Mammary epithelial cell (primary cell): ENCODE measurements at places on chromosomes 7 and 10. TPM values are rescaled to one million over a fixed set of nuclear protein-coding genes. Genes with fewer than 3 reads are reported as not detected.

The NUP42 gene
- total RNA-seq: 26.6 and 29.0 TPM in 2 replicates

The CYP51A1 gene
- 150 and 213 TPM in 2 replicates for total RNA-seq

The FMC1 gene
- total RNA-seq: 6.2 TPM

The SEC61A2 gene
- total RNA-seq: 10.7 TPM

The CFAP43 gene
- not detected in 2 replicates for total RNA-seq

The VWA2 gene
- 2.5 TPM for total RNA-seq

The AGBL3 gene
- 0.61 and 0.99 TPM in 2 replicates for total RNA-seq

The STRA8 gene
- total RNA-seq: not detected

The RSPH10B gene
- total RNA-seq: not detected

The ADAM8 gene
- total RNA-seq: 0.33 TPM

The ZNF777 gene
- 9.2 TPM for total RNA-seq

The ATAD1 gene
- total RNA-seq: 57.5 and 79.7 TPM in 2 replicates

The UCN3 gene
- total RNA-seq: not detected in 2 replicates

The OR2A1 gene
- 0.17 TPM for total RNA-seq

The DENND10 gene
- 61.3 TPM for total RNA-seq

The TAF5 gene
- 2.5 and 4.3 TPM in 2 replicates for total RNA-seq

The ANXA7 gene
- 134 and 156 TPM in 2 replicates for total RNA-seq

The FKBP6 gene
- not detected in 2 replicates for total RNA-seq

The CACNB2 gene
- total RNA-seq: under 0.01 TPM

The BHLHA15 gene
- total RNA-seq: not detected

The GRM3 gene
- not detected in 2 replicates for total RNA-seq

The C7orf57 gene
- 2.0 and 2.6 TPM in 2 replicates for total RNA-seq

The SLC29A4 gene
- total RNA-seq: 4.7 and 7.6 TPM in 2 replicates

The LAMTOR4 gene
- total RNA-seq: 41.7 TPM

The SPDYE2 gene
- not detected in 2 replicates for total RNA-seq

The LRRTM3 gene
- not detected for total RNA-seq

The IGFBP1 gene
- not detected in 2 replicates for total RNA-seq

The HTRA1 gene
- 138 and 179 TPM in 2 replicates for total RNA-seq

The GIMAP2 gene
- 1.3 TPM for total RNA-seq
